Hematopoietic multipotent progenitor cell (in vitro differentiated cells): ENCODE measurements at places on chromosomes 1 and 21. TPM values are rescaled to one million over a fixed set of nuclear protein-coding genes. Genes with fewer than 3 reads are reported as not detected.

DNA sequence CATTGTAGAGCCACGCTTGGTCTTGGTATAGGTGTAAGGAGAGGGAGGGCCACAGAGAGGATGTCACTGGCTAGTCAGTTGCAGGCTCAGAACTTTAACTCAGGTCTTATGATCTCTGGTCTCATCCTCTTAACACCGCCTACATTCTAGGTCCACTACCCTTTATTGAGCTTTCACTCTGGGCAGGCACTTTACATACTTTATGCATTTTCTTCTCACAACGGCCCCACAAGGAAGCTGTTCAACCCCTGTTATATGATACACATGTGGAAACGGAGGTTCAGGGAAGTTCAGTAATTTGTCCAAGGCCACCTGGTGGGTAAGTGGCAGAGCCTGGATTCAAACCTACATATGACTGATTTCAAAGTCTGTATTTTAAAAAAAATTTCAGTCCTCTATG lies 25.3 kb upstream of the RCAN3 start:
- no peak for DNase-seq

DNA sequence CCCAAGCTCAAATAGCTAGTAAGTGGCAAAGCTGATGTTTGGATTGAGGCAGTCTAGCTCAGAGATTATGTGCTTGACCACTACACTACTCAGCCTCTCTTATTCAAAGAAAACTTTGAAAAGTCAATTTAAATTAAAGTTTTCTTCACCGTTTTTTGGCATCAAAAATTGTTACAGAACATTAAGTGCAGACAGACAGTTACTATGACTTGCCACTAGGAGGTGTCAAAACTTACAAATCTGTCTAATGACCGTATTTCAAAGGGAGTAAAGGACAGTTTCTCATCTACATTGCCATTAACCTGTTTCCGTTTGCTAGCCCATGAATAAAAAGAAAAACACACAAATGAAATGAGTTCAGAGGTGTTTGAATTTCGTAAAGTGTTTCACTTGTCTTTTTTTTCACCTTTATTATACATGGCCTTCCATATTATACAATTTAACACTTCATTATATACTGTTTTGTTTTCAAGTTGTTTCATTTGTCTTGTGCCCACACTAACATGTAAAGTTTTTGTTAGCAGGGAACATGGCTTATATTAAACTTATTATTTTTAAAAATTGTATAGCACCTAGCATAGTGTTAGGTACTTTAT lies 57.4 kb upstream of the MTF2 start:
- DNase-seq = peak; percentile 55

DNA sequence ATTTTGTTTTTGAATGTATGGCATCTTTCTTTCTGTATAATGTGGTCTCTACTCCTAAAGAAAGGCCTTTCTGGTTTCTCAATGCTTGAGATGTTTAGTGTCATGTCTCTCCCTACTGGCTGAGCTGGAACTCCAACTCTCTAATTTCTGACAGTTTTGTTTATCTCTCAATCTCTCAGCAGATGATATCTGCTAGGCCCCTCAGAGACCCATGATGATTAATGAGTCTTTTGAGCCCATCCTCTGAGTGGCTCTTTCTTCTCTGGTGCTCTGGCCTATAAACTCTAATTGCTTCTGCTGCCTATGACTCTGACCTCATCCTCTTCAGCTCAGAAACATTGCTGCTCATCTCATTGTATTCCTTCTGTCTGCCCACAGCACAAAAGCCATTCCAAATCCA lies 46.6 kb downstream of the CRB1 start:
- no peak for DNase-seq

The BCL2L15 gene
- under 0.01 TPM for total RNA-seq

- no peak for DNase-seq
Observed at GRCh38 chr1:13224480-13225060, 1.4 kb downstream of the PRAMEF18 start.

DNA sequence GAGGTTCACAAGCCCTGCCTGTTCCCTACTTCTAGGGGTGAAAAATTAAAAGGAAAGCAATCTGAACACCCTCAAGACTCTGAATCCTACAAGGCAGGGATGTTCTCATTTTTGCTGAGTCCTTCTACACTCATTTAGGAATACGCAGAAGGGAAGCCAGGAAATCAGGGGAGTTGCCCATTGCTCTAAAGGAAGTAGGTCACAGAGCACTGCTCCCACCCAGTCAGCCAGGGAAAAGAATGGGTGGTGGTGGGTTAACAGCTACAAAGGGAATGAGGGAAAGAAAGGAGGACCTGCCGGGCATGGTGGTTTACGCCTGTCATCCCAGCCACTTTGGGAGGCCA lies 2.4 kb upstream of the CTTNBP2NL start:
- no peak for DNase-seq

DNA sequence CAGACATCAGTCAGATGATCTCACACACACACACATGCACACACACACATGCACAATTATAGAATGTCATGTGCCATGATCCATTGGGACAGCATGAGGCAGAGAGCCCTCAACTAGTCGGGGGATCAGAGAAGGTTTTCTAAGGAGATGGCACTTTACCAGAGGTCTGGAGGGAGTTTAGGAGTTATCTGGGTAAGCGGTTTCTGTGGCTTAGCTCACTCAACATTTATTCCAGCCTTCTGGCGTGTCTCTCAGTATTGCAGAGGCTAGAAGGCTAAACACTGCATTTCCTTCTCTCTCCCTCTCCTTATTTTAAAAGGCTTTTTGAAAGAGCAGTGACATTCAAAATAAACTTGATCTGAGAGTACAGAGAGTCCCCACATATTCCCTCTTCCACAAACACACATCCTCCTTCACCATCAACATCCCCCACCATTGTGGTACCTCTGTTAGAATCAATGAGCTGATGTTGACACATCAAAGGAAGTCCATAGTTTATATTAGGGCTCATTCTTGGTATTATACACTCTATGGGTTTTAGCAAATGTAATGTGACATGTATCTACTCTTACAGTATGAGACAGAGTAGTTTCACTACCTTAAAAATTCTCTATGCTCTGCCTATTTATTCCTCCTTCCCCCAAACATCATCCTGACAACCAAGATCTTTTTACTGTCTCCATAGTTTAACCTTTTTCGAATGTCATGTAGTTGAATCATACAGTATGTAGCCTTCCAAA lies 9.0 kb upstream of the PLA2G2A start:
- DNase-seq = no peak

The CXADR gene
- total RNA-seq = 0.81 TPM

- no peak for DNase-seq
Observed at GRCh38 chr1:235913311-235913710, 46.6 kb upstream of the LYST start.

DNA sequence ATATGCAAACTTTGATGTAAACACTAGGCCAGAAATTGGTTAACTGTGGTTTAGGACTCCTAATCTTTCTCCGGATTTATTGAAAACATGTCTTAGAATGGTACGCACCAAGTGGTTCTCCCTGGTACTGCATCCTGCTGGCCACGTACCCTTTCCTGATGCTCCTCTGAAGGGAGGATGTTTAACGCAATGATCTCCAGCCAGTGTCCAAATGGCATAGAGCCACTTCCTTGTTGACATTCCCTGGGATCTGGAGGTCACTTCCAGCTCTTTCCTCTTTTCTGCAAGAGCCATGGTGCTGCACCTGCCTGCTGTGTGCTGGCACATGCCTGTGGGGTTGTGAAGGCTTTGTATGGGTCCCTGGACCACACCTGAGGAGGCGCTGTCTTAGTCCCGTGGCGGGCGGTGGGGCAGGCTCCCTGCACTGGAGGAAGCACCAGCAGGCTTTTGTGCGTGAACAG lies 53.9 kb downstream of the GALNT2 start:
- no peak for DNase-seq
